ENCODE measurements at places on chromosomes 3 and 15.

- DNase-seq: no peak
Measured at GRCh38 chr15:48493084-48493762, 152.3 kb downstream of the FBN1 start.

GRCh38 chr3:42369832-42370231 lies 40.6 kb downstream of the LYZL4 start:
- no peak for DNase-seq

DNA sequence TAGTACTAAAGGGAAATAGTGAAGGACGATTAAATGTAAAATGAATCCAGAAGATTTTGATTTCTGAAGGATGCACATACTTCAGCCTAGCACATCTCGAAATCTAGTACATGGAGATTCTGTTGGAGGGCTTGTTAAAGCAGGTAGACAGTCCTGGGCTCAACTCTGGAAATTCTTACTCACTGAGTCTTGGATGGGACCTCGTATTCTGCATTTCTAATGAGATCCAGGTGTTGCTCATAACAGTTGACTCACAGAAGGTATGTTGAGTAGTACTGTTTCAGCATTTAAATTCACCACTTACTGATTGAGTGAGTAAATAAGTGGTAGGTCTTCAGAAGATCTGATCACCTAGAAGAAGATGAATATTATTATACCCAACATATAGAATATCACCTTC lies 623.4 kb upstream of the SGO1 start:
- no peak for DNase-seq

GRCh38 chr3:122168044-122168443 lies 15.4 kb upstream of the CASR start:
- DNase-seq: no peak

GRCh38 chr3:102125197-102125993 lies 276.1 kb downstream of the NFKBIZ start:
- no peak for DNase-seq

- no peak for DNase-seq
Measured at GRCh38 chr3:12931273-12931905, 90.0 kb upstream of the RPL32 start.

- no peak for DNase-seq
Measured at GRCh38 chr3:112741983-112742382, 101.0 kb upstream of the CCDC80 start.

DNA sequence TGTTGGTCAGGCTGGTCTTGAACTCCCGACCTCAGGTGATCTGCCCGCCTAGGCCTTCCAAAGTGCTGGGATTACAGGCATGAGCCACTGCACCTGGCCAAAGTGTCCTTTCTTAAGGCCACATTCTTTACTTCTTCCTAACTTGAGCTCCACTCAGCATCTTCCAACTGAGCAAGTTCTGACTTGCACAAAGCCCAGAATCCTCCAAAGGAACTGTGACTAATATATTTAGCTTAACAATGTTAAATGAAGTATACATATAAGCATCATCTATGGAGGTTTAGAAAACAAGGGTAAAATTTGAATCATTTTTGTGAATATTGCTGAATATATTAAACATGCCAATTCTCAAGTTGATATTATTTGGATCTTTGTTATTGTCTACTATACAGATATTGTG lies 93.7 kb downstream of the SHQ1 start:
- no peak for DNase-seq

DNA sequence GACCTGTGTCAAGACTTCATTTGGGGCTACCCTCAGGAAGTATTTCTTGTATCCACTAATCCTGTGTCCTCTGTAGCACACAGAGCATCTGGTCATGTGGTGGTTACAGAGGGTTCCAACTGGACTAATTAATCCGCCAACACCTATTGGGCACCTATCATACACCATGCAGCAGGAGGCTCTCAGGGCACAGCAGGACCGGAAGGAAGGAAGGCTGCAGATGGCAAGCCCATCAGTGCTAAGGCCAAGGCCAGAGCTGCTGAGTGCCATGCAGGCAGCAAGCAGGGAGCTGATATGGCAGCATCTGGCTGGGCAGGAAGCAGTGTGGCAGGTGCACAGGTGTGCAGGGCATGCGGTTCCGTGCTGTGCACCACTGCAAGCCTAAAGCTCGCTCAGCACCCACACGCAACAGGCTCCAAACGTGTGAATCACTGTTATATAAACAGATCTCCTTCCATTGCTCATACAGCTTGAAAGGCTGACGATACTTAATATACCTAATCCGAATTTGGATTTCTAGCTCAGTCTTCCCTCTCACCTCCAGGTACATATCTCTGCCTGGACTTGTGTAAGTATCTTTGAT lies 64.4 kb upstream of the SNRPA1 start:
- DNase-seq: no peak

GRCh38 chr3:104646196-104646595 lies 720.5 kb upstream of the ALCAM start:
- DNase-seq: no peak
